ENCODE measurements at places on chromosomes 7 and 10. TPM values are rescaled to one million over a fixed set of nuclear protein-coding genes. Genes with fewer than 3 reads are reported as not detected.

DNA sequence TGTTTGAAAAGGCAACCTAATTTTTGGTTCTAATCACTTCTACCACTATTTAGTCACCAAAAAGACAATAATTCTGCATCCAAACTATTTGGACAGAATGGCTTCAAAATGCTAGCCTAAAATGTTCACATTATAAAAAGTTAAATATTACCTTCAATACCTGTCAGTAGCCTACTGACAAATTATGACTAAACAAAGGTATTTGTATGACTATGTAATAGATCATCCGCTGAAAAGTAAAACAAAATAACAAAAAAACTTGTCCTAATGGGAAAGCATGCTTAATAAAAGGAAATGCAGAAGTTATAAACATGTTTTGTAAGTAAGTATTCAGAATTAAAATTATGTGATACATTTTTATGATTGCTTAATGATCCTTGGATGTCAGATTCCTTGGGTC, 36.6 kb downstream of the CD36 start:
- no peaks in the 10 kb centered on the region for H3K4me1 ChIP-seq
- H3K27ac ChIP-seq, result no peak overlapping the region
- no peaks in the 10 kb centered on the region for H3K36me3 ChIP-seq
- no peaks in the 10 kb centered on the region for H3K27me3 ChIP-seq

The ACHE gene
- total RNA-seq, result 3.7 TPM

The ZDHHC4 gene
- 58.9 TPM for total RNA-seq

The COL13A1 gene
- 7.1 TPM for total RNA-seq

DNA sequence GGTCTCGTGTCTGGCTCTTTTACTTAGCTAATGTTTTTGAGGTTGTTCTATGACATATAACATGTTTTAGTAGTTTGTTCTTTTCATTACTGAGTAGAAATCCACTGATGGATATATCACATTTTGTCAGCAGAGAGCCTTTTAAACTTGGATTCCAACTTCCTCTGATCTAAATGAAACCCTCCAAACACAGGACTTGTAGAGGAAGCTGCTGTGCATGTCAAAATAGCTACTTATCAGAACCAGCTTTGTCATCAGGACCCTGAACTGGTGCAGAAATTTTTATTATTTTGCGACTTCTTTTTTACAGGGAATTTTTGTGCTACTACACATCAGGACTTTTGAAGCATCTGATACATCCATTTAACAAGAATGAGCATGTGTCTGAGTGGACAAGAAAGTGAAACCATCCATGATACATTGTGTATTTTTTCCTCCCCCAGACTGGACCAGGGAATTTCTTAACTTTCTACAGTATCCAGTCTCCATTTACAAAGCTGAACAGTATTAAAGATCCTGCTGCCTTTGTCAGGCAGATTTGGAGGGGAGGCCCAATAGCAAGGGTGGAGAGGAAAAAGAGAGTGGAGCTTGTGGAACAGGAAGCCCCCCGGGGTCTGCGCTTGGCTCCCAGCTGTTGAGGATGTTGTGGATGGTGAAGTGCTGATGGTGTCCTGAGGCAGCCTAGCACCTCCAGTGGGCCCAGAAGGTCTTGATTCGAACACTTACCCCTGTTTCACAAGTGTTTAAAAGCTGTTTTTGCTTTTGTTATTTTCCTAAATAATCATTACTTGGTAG, 29.3 kb upstream of the MTPAP start:
- peak overlapping the region; percentile 13 for H3K4me3 ChIP-seq
- H3K4me1 ChIP-seq, result peaks cover 27% of the 10 kb centered on the region
- no peaks in the 10 kb centered on the region for H3K36me3 ChIP-seq
- H3K27me3 ChIP-seq, result no peaks in the 10 kb centered on the region

The NODAL gene
- 29.9 TPM for total RNA-seq

DNA sequence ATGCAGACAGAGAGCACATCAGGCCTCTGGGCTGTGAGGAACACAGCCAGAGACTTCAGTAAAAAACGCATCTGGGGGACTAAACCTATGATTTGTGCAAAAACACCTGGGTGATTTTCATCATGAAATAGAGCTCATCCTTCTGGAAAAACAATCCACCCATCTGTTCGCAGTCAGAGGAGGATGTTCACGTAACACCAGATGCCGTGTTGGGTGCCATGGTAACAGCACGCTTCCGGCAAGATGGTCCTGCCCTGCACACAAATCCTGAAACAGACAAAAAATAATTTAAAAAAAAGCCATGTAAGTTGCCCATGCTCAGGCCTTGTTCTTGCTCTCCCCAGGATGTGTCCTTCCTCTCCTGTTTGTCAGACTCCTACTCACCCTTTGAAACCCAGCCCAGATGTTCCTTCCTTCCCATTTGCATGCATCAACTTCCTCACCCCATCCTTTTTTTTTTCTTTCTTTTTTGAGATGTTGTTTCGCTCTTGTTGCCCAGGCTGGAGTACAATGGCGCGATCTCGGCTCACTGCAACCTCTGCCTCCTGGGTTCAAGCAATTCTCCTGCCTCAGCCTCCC, 28.3 kb upstream of the GNA12 start:
- no peak for DNase-seq
- H3K36me3 ChIP-seq, result no peaks in the 10 kb centered on the region
- no peak overlapping the region for H3K4me3 ChIP-seq
- peaks cover 4% of the 10 kb centered on the region for H3K4me1 ChIP-seq
- no peaks in the 10 kb centered on the region for H3K27me3 ChIP-seq
- no peak overlapping the region for H3K27ac ChIP-seq

DNA sequence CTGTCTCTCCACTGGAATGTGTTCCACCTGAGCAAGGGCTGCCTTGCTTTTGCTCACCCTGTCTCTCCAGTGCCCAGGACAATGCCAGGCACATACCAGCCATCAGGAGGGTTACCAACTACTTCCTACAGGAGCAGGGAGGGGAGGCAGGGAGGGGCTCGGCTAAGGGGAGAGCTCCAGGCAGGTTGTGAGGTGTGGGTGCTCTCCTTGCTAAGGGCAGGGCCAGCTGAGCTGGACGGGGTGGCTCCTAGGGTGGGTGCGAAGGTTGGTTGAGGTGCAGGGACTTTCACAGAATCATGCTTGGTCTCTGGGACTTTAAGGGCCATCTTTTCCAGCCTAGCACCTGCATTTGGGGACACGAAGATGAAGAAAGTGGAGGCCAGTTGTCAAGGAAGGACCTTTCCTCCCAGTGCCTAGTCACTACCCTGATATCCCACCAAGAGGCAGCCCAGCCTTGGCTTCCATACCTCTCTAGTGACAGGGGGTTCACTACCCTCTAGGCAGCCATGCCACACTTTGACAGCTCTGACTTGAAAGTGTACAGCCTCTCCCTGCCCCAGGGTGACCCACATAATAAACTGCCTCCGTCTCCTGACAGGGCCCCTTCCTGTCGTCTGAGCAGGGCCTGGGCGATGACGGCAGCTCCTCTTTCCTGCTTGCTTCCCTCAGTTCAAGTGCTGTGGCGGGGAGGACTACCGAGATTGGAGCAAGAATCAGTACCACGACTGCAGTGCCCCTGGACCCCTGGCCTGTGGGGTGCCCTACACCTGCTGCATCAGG, 46.5 kb downstream of the TSPAN15 start:
- H3K27ac ChIP-seq, result no peak overlapping the region
- no peaks in the 10 kb centered on the region for H3K4me1 ChIP-seq
- H3K4me3 ChIP-seq, result no peak overlapping the region
- no peak for DNase-seq
- no peaks in the 10 kb centered on the region for H3K36me3 ChIP-seq
- no peaks in the 10 kb centered on the region for H3K27me3 ChIP-seq

DNA sequence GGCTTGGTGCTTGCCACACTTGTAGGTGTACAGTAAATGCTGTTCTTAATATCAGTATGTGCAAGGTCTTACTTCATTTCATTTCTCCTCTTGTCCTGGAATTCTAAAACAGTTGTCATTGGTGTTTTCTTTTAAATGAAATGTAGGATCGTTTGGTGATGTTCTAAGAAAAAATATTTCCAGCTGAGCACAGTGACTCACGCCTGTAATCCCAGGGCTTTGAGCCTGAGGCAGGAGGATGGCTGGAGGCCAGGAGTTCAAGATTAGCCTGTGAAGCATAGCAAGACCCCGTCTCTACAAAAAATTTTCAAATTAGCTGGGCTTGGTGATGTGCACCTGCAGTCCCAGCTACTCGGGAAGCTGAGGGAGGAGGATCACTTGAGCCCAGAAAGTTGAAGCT, 32.6 kb upstream of the ELN start:
- no peak overlapping the region for H3K4me3 ChIP-seq
- no peak overlapping the region for H3K27ac ChIP-seq
- no peaks in the 10 kb centered on the region for H3K27me3 ChIP-seq

The ZNF716 gene
- not detected for total RNA-seq

- no peaks in the 10 kb centered on the region for H3K4me1 ChIP-seq
- H3K27me3 ChIP-seq, result no peaks in the 10 kb centered on the region
- H3K36me3 ChIP-seq, result 0 out of 2 replicates have a peak, but pooled peaks cover 8% of the 10 kb centered on the region
- no peak overlapping the region for H3K4me3 ChIP-seq
These were observed 86.6 kb upstream of the PCBD1 start for GRCh38 chr10:70974920-70975319.

- H3K27me3 ChIP-seq, result peaks cover 97% of the 10 kb centered on the region
- H3K27ac ChIP-seq, result no peak overlapping the region
- no peaks in the 10 kb centered on the region for H3K36me3 ChIP-seq
- DNase-seq, result peak; percentile 79
These were observed 4.5 kb upstream of the GATA3 start for GRCh38 chr10:8049865-8050555.

- DNase-seq, result peak; percentile 88
- H3K27me3 ChIP-seq, result peaks cover 9% of the 10 kb centered on the region
- no peaks in the 10 kb centered on the region for H3K4me1 ChIP-seq
- no peak overlapping the region for H3K27ac ChIP-seq
These were observed 33.7 kb upstream of the PTF1A start for GRCh38 chr10:23158370-23158769.

DNA sequence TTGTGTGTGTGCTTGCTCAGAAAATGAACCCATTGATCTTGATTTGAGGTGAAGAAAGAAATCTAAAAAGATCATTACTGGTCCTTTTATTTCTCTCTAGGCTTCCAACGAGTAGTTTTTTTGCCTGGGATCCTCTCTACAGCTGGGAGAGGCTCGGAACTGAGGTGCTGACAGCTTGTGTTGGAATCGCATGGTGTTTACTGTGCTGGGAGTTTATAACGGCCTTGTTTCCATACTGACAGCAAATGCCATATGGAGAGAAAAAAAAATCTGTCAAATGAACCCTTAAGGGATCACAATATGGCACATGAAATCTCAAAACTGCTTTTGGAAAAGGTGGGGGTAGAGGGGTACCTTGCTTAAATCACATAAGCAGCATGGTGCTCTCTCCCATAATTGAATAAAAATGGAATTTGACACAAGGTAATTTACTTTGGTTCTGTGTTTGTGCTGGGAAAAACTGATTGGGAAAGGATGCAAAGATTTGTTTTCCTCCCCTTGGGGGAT, 165.0 kb downstream of the RGS10 start:
- DNase-seq, result no peak
- no peak overlapping the region for H3K27ac ChIP-seq
- no peaks in the 10 kb centered on the region for H3K4me1 ChIP-seq
- H3K4me3 ChIP-seq, result no peak overlapping the region
- H3K27me3 ChIP-seq, result no peaks in the 10 kb centered on the region
- H3K36me3 ChIP-seq, result no peaks in the 10 kb centered on the region

DNA sequence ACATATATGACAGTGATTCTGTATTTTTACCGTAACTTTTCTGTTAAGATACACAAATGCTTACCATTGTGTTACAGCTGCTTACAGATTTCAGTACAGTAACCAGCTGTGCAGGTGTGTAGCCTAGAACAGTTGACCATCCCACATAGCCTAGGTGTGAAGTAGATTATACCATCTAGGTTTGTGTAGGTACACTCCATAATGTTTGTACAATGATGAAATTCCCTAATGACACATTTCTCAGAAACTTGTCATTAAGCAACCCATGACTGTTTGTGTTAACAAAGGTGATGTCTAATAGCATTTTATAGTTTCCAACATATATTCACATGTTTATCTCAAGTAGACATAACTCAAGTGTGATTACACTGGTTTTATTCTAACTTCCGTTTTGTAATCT, 218.5 kb downstream of the PLXDC2 start:
- no peaks in the 10 kb centered on the region for H3K36me3 ChIP-seq
- no peaks in the 10 kb centered on the region for H3K27me3 ChIP-seq
- peaks cover 15% of the 10 kb centered on the region for H3K4me1 ChIP-seq
- no peak overlapping the region for H3K4me3 ChIP-seq

DNA sequence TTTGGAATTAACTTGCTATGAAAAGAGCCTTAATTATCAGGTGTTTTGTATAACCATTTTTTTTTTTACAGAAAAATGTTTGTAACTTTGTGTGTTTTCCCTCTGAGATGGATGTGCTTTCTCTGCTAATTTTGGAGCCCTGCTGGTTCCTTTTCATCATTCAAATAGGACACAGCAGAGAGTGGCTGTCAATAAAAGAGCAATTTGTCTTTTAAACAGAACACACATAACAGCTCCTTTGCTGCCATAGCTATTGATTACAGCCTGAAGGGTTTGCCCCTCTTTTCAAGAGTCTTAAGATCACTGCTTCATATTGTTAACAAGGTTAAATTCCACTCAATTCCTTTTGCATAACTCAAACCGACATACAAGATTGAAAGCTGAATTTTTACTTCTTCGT, 187.2 kb upstream of the MBL2 start:
- DNase-seq, result no peak
- no peak overlapping the region for H3K27ac ChIP-seq
- H3K4me3 ChIP-seq, result no peak overlapping the region
- peaks cover 12% of the 10 kb centered on the region for H3K4me1 ChIP-seq
- no peaks in the 10 kb centered on the region for H3K27me3 ChIP-seq
- no peaks in the 10 kb centered on the region for H3K36me3 ChIP-seq

DNA sequence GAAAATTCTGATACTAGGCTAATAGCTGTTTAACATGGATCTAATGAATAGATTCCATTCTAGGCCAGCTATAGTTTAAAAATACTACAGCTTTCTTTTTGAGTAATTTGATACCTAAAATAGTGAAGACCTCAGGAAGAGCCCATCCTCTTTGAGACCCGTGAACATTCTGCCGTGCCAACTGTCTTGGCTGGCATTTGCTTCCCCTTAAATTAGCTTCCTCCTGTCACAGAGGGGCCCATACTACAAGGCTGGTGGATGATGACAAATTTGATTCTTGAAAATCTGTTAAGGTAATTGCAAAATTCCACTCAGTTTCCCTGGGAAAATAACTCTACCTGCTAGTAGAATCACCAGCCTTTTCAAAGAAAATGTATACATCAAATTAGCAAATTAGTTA, 385.0 kb downstream of the DPP6 start:
- no peaks in the 10 kb centered on the region for H3K27me3 ChIP-seq
- no peak overlapping the region for H3K4me3 ChIP-seq
- no peaks in the 10 kb centered on the region for H3K4me1 ChIP-seq

The ADAMTS14 gene
- total RNA-seq, result 2.9 TPM

The HTR5A gene
- not detected for total RNA-seq

The CFAP70 gene
- total RNA-seq, result 0.17 TPM

GRCh38 chr7:24777806-24778205, 20.5 kb upstream of the GSDME start:
- DNase-seq, result no peak
- no peaks in the 10 kb centered on the region for H3K36me3 ChIP-seq
- H3K27me3 ChIP-seq, result no peaks in the 10 kb centered on the region
- H3K4me1 ChIP-seq, result peaks cover 7% of the 10 kb centered on the region

The NUTM2E gene
- total RNA-seq, result 0.12 TPM

- no peak overlapping the region for H3K27ac ChIP-seq
- no peaks in the 10 kb centered on the region for H3K36me3 ChIP-seq
- peak overlapping the region; percentile 72 for H3K4me3 ChIP-seq
- DNase-seq, result no peak
These were observed 1.7 kb downstream of the CCSER2 start for GRCh38 chr10:84329986-84330651.

Measured in GM23338 (cell line).